Frontal cortex (tissue), 4 donors: ENCODE measurements at places on chromosomes 1 and 21. TPM values are rescaled to one million over a fixed set of nuclear protein-coding genes. Genes with fewer than 3 reads are reported as not detected.

The TCP10L gene
- total RNA-seq, result 2.0 TPM

The KRTAP10-6 gene
- not detected for total RNA-seq

The SLC44A3 gene
- 1.2 TPM for total RNA-seq

The PARK7 gene
- 160 TPM for total RNA-seq

The ENAH gene
- 48.5 TPM for total RNA-seq

The CYP4A22 gene
- not detected for total RNA-seq

The PADI3 gene
- not detected for total RNA-seq

The VTCN1 gene
- 0.41 TPM for total RNA-seq

The JAM2 gene
- 15.5 TPM for total RNA-seq

The OR2T35 gene
- total RNA-seq, result under 0.01 TPM

The EVA1C gene
- total RNA-seq, result 2.4 TPM

The AK4 gene
- 9.0 TPM for total RNA-seq

The SPRR3 gene
- total RNA-seq, result not detected

The MEX3A gene
- total RNA-seq, result 43.2 TPM

The KLF17 gene
- total RNA-seq, result under 0.01 TPM

The KDF1 gene
- not detected for total RNA-seq

The NBPF15 gene
- total RNA-seq, result 51.0 TPM

The ASAP3 gene
- 7.7 TPM for total RNA-seq

The PROX1 gene
- total RNA-seq, result 6.5 TPM

The PLXNA2 gene
- total RNA-seq, result 37.9 TPM

The VPS45 gene
- total RNA-seq, result 70.1 TPM

The SIM2 gene
- not detected for total RNA-seq

The SLFNL1 gene
- total RNA-seq, result 0.82 TPM

The KRTAP11-1 gene
- total RNA-seq, result not detected

The CLEC20A gene
- total RNA-seq, result not detected

The CCDC18 gene
- 12.2 TPM for total RNA-seq

The GJB3 gene
- total RNA-seq, result not detected

The OR2T11 gene
- total RNA-seq, result not detected

The KCNAB2 gene
- total RNA-seq, result 4.5 TPM

The CADM3 gene
- 115 TPM for total RNA-seq

The OLFM3 gene
- 28.9 TPM for total RNA-seq

The SLAMF7 gene
- total RNA-seq, result not detected

The CHIA gene
- not detected for total RNA-seq

The EBNA1BP2 gene
- 57.5 TPM for total RNA-seq

The SLC45A1 gene
- total RNA-seq, result 8.6 TPM

The C4BPA gene
- total RNA-seq, result not detected

The S100A9 gene
- total RNA-seq, result 28.9 TPM

The METTL13 gene
- 23.2 TPM for total RNA-seq

The IQGAP3 gene
- total RNA-seq, result 1.2 TPM

The COL9A2 gene
- 6.9 TPM for total RNA-seq

The FGR gene
- total RNA-seq, result 0.41 TPM

The SERTAD4 gene
- 13.5 TPM for total RNA-seq

The AADACL3 gene
- total RNA-seq, result not detected

The LCE1A gene
- total RNA-seq, result not detected

The GOLT1A gene
- 0.41 TPM for total RNA-seq

The PCP4 gene
- 6.1 TPM for total RNA-seq

The BGLAP gene
- not detected for total RNA-seq

The GABRD gene
- 2.0 TPM for total RNA-seq

The AMIGO1 gene
- total RNA-seq, result 8.2 TPM

The PLA2G2D gene
- not detected for total RNA-seq

The DIRAS3 gene
- 6.9 TPM for total RNA-seq

The ACTA1 gene
- 0.41 TPM for total RNA-seq

The PODN gene
- total RNA-seq, result 0.82 TPM

The TTC39A gene
- total RNA-seq, result 1.2 TPM
